Hematopoietic multipotent progenitor cell treated with erythropoietin and hydrocortisone succinate and interleukin-3 and kit ligand, for 17 days (in vitro differentiated cells): ENCODE measurements at places on chromosomes 3 and 15.

DNA sequence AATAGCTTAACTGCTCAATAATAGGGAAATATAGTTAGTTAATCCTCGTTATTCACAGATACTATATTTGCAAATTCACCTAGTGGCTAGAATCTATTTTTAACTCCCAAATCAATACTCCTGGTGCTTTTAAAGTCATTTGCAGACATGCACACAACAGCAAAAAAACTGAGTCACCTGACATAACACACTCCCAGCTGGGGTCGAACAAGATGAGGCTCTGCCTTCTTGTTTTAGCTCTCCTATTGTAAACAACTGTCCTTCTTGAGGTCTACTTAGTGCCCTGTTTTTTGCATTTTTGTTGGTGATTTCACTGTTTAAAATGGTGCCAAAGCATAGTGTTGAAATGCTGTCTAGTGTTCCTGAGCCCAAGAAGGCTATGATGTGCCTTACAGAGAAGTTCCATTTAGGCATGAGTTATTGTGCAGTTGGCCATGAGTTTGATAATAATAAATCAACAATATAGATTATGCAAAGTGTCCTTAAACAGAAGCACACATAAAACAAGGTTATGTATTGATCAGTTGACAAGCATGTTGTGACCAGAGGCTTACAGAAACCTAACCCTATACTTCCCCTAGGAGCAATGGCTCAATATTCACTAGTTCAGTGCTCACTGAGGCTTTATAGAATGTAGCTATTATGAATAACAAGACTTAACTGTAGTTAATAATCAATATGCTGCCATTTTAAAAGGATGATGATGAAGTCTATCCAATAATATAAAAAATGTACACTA lies 18.6 kb downstream of the MAP3K13 start:
- DNase-seq = no peak

DNA sequence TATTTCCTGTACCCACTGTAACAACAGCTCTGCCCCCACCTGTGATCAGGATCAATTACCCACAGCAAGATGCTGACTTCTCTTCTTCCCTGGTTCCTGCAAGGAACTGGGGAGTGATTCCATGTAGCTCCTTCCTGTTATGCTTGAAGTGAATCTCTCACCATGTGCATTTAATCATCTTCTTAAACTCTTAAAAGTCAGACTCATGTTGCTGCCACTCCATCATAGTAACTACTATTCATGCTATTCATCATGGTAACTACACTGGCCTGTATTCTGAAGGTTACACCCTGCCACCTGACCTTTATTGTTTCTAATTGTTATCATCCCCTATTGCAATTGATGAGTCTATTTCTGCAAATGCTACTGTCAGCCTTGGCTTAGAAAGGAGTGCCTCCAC lies 89.5 kb downstream of the SUCNR1 start:
- no peak for DNase-seq

GRCh38 chr15:25665913-25666312 lies 197.2 kb downstream of the ATP10A start:
- DNase-seq = no peak

DNA sequence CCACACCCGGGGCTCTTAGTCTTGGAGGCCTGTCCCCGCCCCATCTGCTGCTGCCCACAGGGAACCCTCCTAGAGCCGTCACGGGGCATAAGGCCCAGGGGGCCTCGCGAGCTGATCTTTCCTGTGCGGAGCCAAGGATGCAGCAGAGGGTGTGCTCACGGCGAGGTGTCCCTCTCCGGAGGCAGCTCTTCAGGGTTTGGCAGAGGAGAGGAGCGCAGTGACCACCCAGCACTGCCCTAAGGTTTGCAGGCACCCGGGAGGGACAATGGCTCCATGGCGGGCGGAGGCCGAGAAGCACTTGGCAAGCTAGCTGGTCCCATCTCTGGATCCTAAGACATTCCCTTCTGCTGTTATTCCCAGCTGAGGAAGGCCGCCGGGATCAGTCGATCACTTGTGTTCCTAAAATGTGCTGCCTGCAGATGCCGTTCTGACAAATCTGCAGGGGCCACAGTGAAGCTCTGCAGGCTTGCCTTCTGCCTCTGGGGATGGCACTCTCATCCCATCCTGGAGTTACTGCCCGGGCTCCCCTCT lies 47.4 kb upstream of the PCSK6 start:
- no peak for DNase-seq

- no peak for DNase-seq
Observed at GRCh38 chr15:41653760-41654159, 6.4 kb upstream of the MGA start.

- no peak for DNase-seq
Observed at GRCh38 chr3:135565546-135565945, 400.0 kb upstream of the PPP2R3A start.

DNA sequence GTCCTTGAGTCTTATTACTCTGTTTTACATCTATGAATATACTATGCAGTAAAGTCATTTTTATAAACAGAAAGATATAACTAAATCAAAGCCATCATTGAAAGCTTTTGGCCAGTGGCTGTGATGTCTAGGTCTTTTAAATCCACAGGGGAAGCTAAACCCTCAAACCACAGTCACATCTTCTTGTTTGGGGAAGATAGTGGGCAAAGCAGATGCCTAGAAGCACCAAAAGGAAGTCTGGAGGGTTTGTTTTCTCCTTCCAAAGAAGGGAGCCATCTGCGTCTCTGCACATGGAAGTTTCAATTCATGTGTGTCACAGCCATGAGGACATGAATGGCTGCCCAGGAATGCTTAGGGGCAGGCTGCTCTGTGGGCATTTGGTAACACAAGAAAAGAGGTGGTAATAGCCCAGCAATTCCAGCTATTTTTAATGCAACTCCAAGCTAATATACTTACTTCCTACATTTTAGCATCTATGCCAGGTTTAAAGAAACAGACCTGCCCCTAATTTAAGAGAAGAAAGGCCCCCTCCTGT lies 322.2 kb downstream of the SLC9A9 start:
- no peak for DNase-seq

GRCh38 chr15:31324186-31324585 lies 2.4 kb upstream of the KLF13 start:
- no peak for DNase-seq
